ENCODE measurements at places on chromosomes 2 and 18.

DNA sequence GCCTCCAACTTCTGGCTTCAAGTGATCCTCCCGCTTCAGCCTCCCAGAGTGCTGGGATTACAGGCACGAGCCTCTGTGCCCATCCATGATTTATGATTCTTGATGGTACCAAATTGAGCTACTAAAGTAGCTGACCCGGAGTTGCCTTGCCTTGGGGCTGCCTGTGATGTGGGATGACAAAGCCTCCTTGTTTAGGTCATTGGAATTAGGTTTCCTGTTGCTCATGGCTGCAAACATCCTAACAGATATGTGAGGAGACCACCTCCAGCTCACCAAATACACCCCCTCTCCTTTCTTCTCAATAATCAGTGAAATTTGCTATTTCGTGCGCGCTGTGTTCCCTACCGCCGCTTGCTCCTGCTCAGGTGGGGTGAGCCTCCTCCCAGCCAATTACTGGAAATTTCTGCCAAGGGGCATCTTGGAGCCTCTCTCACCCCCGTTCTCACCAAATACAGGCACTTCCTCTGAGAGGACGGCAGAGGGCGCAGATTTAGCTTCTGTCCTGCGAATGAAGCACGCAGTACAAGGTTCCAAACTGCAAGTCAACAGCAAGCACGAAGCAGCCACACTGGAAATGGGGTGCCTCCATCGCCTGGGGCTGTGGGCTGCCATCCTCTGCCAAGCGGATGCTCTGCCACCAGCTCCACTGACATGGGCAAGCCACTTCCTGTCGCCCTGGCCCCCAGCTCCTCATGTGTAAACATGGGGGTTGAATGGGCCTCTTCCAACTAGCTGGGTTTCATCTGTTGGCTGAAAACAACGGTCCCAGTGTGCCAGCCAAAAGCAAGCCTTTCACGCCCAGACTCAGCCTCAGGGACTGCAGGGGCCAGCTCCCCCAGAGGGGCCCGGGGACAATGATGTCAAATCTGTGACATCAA, 71.7 kb downstream of the NCAPH start:
- DNase-seq: peak; percentile 26

DNA sequence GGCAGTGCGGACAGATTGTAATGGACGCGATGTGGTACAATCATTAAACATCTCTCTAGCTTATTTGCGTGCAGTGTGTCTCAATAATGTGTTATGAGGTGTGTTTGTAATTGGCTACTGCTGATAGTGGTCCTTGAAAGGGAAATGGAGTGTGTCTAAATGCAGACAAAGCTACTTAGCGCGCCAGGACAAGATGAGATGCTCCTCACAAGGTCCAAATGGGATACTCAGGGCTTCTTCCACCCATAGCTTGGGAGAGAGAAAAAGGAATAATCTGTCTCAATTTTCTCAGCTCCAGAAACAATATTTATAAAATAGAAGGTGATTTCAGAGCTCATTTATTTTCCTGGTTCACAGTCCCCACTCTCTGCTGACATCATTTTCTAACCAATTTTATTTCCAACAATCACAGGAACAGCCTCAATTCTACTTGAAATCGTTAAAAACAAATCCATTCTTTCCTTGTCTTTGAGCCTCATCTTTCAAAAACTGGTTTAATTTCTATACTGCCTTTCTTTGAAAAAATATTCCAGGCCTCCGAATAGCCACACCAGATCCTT, 28.5 kb downstream of the GALNT14 start:
- DNase-seq: no peak

DNA sequence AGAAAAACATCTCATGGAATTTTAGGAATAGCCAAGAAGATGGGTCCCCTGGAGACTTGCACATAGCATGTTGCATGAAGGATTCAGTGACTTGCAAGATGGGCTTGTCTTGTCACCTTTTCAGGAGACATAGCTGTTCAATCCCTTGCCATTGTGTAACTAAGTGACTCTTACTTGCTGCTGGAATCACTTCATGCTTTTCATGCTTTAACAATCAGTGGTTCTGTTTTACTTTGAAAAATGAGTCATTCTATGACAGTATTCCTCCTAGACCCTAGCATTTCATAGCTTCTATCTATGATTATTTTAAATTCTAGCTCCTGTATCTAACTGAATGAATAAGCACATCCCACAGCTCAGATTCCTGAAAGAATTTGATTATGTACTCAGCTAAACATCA, 2.8 kb downstream of the KYNU start:
- no peak for DNase-seq

DNA sequence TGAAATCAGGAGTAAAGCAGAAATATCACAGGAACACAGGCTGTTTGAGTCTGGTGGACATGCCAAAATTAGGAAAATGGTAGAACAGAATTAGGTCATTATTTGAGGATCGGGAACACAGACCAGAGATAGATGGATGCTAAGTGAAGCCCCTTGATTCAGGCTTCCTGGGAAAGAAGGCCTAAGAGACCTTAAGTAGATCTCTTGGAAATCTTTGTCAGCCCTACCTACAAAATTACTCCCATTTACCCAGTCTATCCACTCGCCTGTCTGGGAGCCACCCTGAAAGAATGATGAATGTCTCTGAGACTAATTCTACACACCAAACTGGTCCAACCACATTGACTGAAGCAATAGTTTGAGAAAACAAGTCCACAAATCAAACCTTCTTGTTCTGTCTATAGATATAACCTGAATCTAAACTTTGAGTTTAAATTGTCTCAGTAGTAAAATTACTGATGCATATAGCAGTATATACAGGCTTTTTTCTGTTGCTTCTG, 36.6 kb upstream of the TANK start:
- DNase-seq: no peak

DNA sequence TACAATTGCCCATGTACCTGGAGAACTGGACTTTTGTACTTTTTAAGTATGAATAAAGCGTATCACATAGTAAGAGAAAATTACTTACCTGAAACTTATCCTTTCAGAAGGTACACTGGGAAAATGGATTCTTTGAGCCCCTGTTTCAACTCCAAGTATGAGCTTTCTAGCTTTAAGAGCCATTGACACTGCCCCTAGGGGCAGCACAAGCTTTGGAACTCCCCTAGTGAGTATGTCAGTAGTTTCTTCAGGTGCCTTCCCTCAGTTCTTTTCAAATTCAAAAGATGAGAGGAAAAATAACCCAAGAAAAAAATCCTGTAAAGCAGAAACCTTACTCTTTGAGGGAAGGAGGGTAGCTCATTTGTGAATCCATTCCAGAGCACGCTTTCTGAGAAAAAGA, 124.1 kb downstream of the MEMO1 start:
- no peak for DNase-seq

GRCh38 chr2:188381614-188382013, 89.9 kb downstream of the GULP1 start:
- DNase-seq: no peak

GRCh38 chr2:148981324-148981723, 57.2 kb upstream of the LYPD6B start:
- no peak for DNase-seq

- DNase-seq: no peak
These were observed 513.6 kb upstream of the LRRTM4 start for GRCh38 chr2:78035804-78036203.

DNA sequence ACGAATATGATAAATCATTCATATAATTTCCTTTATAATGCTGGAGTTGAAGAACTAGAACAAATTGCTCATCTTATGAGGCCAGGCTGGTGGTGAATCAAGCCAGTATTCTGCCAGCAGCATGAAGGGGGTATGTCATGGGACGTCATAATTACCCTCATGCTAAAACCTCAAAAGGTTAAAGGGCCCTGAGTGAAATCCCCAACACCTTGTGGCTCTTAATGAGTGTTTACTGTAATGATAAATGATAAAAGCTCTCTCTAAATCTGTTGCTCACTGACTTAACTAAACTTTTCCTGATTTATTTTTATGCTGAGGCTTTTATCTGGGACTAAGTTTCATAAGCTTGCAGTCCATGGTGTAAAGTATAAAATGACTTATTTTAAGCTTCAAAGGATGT, 18.3 kb upstream of the NEDD4L start:
- DNase-seq: no peak

- DNase-seq: no peak
These were observed 98.7 kb downstream of the FEZ2 start for GRCh38 chr2:36499128-36499820.

DNA sequence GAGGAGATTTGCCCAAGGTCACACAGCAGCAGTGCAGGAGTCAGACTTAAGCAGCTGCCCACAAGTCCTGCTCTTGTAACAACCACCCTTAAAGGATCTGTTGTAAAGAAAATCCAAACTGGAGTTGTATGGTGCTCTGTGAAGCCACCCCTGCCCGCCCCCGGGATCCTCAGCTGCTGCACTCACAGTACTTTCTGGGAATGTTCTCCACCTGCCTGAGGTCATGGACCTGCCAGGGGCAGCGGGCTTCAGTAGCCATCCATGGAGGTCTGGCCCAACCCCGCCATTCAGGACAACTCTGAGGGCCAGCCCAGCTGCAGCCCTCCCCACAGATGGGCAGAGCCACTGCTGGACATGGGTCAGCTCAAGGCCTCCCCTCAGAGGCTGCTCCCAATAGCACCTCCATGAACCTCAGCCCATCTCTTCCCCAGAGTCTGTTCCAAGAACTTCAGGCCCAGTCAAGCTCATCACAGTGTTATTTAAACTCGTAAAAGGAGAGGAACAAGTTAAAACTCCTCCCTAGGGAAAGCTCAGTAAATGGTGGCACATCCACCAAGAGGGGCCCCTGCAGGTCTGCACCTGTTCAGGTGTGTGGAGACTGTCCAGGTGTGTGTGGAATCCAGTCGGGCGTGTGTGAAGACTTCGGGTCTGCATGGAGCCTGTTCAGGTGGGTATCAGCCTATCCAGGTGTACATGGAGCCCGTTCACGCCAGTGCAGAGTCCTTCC, 39.4 kb upstream of the GPC1 start:
- DNase-seq: no peak

GRCh38 chr2:69625078-69625795, 18.3 kb downstream of the AAK1 start:
- DNase-seq: no peak
